ENCODE measurements at places on chromosomes 16 and 17.

- DNase-seq, result no peak
Observed at GRCh38 chr17:68785565-68786486, 169.4 kb downstream of the ABCA8 start.

GRCh38 chr17:78219396-78220150, 5.5 kb downstream of the BIRC5 start:
- DNase-seq, result no peak

GRCh38 chr17:40597556-40598300, 32.5 kb upstream of the CCR7 start:
- DNase-seq, result no peak

GRCh38 chr16:67801883-67802282, 4.5 kb downstream of the RANBP10 start:
- DNase-seq, result no peak

DNA sequence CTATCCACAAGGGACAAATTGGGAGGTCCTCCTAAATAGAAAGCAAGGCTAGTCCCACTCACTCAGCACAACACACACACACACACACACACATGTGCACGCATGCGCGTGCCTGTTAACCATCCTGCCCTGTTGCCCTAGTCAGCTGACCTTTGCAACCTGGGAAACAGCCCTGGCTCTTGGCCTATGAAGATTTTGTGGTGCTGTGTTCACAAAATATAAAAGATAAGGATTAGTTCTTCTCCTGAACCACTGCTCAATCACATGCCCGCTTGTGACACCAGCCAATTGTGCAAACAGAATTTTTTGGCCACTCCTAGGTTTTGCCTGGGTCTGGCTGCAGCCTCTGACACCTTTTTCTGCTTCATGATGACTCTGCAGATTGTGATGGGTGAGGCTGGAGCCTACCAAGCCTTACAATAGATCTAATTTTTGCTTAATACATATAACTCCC, 3.3 kb upstream of the CES1 start:
- DNase-seq, result no peak

- no peak for DNase-seq
Observed at GRCh38 chr16:7270823-7271222, 61.8 kb upstream of the RBFOX1 start.

GRCh38 chr17:78883089-78883532, 19.9 kb downstream of the CEP295NL start:
- no peak for DNase-seq

DNA sequence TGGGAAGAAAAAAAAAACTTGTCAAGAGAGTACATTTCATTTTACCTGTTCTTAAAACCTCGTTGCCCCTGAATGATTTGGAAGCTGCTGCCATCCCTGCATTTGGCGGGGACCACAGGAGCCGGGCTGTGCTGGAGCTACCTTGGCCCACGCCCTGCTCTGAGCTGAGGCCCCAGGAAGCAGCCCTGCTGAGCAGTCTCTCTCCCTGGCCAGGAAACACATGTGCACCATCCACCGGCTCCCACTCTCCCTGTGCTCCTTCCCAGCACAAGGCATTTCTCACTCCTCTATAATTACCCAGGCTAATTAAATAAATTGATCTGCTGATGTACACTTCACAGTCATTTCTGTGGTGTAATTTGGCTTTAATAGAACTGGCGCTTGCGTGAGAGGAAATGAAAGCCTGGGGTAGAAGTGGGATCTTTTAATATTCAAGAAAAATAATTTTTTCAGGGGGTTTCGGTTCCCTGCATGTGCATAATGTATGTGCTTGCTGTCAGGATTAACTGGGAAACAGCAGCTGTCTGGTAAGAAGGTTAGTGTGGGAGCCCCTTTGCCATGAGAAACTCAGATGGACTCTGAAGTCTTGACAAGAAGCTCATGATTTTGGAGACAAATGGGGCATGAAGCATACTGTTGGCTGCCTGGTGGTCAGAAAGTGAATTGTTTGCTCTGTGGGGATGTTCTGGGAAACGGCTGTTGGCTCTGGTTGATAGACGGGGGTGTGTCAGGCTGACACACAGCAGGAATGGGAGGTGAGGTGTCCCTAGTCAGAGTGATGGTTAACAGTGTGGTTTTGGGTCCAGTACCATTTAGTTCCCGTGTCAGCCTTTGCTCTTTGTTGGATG, 252.3 kb upstream of the EEF2KMT start:
- DNase-seq, result no peak

DNA sequence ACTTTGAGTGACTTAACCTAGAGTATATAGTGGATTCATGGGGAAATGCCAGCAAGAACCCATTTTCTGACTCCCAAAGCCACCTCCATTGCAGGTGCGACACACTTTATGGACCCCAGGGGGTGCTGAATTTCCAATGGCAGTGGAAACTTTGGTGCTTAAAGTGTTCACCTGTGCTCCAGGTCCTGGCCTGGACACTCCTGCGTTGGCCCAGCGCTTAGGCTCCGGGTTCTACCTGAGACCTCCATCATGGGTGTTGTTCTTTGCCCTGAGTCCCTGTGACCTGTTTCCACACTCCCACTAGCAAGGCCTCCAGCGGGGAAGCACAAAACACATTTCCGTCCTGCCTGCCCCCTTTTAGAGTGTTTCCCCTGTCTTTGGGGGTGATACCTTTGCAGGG, 3.0 kb downstream of the CCNF start:
- DNase-seq, result no peak

DNA sequence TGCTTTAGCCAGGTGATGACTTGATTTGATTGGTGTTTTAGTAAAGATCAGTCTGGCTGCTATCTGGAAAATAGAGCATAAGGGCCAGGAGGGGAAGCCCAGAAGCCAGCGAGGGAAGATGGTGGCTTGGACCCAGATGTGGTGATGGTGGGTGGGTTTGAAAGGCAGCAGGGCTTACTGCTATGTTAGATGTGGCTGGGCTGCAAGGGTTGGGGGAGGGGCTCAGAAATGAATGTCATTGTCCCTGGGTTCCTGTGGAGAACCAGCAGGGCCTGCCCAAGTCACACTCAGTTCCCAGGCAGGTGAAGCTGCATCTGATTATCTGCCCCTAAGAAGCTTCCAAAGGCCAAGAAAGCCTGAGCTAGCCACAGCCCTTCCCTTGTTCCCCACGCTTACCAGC, 71.7 kb upstream of the BRD7 start:
- no peak for DNase-seq

- no peak for DNase-seq
Observed at GRCh38 chr16:14409563-14409962, 220.5 kb downstream of the PARN start.

DNA sequence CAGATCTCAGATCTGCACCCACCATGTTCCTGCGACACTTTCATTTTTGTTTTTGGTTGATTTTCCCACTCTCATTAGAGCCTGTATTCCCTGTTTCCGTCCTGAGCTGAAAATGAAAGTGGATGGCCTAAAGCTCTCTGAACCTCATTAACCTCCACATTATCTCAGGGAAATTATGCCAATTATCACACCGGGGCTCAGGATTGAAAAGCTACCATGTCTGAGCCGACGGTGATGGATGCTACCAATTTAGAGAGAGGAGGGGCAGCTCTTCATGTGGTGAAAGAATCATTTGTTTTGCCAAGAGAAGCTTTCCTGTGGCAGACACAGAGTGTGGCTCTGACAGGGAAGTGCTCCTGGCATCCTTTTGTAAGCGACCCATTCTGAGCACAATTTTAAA, 410.4 kb upstream of the CDH11 start:
- DNase-seq, result no peak

- DNase-seq, result no peak
Observed at GRCh38 chr16:52235186-52235585, 311.8 kb downstream of the TOX3 start.

GRCh38 chr17:13134076-13134475, 116.2 kb upstream of the ELAC2 start:
- DNase-seq, result no peak

- peak; percentile 19 for DNase-seq
Observed at GRCh38 chr17:18038149-18038850, 668 bp downstream of the ATPAF2 start.

GRCh38 chr16:51433599-51433998, 282.5 kb upstream of the SALL1 start:
- no peak for DNase-seq

DNA sequence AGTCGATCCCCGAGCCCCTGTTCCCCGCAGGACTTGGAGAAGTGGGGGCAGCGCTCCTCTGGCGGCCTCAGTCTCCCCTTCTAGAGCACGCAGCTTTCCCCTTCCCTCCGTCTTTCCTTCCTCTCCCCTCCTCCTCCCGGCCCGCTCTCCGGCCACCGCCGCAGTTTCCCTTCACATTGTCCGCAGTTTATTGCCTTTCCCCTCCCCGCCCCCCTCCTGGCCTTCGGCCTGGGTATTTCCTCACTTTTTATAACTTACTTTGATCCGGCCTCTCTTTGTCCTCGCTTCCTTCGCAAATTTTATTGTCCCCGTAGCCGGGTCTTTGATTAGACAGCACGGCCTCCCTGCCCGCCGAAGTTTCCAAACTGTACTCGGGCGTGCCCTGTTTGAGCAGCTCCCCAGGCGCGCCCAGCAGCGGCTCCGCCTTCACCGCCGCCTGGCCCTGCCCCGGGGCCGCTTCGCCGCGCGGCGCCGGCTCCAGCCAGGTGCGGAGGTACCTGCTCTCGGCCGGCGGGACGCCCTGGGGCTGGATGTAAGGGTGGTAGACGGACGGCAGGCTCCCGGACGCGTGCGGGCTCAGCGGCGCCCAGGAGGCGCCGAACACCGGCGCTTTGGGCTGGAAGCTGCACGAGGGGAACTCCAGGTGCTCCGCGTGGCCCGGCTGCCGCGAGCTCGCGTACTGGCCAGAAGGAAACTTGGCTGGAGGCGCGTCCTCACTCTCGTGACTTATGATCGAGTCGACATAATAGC, 488 bp downstream of the HOXB9 start:
- no peak for DNase-seq

GRCh38 chr17:49434821-49435670, 20.4 kb upstream of the PHB1 start:
- peak; percentile 38 for DNase-seq

- no peak for DNase-seq
Observed at GRCh38 chr16:30797670-30798309, 10.8 kb upstream of the ZNF629 start.

- DNase-seq, result no peak
Observed at GRCh38 chr17:36461330-36462110, 25.0 kb upstream of the ZNHIT3 start.

DNA sequence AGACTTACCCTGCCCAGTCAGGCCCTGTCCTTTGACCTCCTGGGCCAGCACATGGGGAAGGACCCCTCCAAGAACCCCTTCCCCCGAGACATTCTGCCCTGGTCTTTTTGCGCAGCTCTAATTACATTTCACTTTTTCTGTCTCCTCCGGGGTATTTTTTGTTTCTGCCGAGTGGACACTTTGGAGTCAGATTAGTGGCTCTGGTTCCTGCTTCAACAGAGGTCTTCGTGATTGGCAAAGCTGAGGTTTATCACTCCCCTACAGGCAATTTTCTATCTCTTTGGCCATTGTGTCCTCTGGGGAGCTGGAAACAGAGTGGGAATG, 23.5 kb downstream of the ANKRD40 start:
- no peak for DNase-seq

GRCh38 chr16:87391950-87392820, at the start of gene MAP1LC3B:
MAP1LC3B (plus strand) TSS chr16:87392336; CDS start chr16:87392428, 92 bp downstream.
- DNase-seq, result peak; percentile 95

GRCh38 chr16:12094537-12095265, 118.2 kb downstream of the SNX29 start:
- no peak for DNase-seq

GRCh38 chr17:59487161-59487873, 78.1 kb upstream of the DHX40 start:
- no peak for DNase-seq

GRCh38 chr16:82281544-82281943, 111.5 kb upstream of the MPHOSPH6 start:
- no peak for DNase-seq

DNA sequence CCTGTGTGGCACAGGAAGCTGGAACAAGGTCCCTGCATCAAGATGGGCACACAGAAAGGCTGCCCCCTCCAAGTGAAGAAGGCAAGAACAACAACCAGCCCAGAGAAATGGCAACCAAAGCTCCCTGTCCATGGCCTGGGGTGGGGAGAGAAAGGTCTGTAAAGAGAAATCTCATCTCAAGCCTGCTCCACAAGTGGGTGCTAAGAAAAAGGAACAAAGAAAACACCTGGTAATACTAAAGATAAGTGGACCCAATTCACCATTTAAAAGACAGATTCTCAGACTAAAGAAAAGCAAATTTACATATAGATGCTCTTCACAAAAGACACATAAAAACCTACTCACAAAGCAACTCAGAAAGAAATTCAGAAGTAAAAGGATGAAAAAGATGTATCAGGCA, 107.4 kb downstream of the PARN start:
- no peak for DNase-seq

DNA sequence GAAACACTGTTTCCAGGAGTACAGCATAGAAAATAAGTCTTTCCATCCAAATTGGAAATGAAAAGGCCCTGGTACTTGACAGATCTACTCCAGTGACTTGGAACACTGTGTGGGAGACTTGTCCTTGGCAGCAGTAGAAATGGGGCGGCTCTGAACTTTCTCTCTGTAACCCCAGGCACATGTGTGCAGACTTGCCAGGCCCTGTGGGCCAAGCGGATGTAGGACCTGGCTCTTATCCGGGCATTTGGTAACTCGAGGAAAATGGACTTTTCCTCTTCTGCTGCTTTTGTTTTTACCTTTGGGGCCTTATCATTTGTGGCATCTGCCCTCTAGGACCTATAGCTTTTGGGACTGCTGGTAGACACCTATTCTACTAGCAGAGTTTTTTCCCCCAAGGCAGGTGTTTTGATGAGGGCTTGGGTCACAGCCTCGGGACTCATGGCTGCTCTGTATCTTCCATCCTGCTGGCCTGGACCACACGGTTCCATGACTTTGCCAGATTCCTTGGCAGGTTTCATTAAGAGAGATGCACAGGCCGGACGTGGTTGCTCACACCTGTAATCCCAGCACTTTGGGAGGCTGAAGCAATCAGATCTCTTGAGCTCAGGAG, 43.5 kb downstream of the SMPD3 start:
- no peak for DNase-seq

GRCh38 chr17:29568331-29569244, at the start of gene TP53I13:
TP53I13 (plus strand) TSS chr17:29568701; CDS start chr17:29568759, 58 bp downstream.
- DNase-seq, result peak; percentile 77

DNA sequence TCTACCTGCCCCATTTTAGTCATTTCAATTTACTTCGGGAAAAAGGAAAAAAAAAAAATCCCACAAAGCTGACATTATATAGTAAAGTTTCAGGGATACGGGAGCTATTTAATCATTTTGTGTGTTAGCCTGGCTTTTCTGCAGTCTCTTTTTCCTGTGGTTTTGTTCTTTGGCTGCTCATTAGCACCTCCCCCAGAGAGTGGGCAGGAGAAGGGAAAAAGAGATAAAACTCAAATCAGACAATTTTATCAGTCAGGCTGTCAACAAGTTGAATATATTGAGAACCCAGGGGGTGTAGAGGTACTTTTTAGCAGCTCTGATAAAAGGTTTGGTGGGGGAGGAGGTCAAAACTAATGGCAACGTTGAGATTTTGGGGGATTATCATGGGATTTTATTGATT, 559.0 kb upstream of the PSMD7 start:
- no peak for DNase-seq

- DNase-seq, result no peak
Observed at GRCh38 chr17:1060991-1061390, 64.1 kb downstream of the TIMM22 start.

GRCh38 chr17:61723914-61724313, 132.9 kb upstream of the NACA2 start:
- DNase-seq, result no peak

GRCh38 chr17:20263595-20263994, 203.7 kb downstream of the LGALS9B start:
- DNase-seq, result no peak
